HTR-8/SVneo (cell line): ENCODE measurements at places on chromosomes 2 and 18.

DNA sequence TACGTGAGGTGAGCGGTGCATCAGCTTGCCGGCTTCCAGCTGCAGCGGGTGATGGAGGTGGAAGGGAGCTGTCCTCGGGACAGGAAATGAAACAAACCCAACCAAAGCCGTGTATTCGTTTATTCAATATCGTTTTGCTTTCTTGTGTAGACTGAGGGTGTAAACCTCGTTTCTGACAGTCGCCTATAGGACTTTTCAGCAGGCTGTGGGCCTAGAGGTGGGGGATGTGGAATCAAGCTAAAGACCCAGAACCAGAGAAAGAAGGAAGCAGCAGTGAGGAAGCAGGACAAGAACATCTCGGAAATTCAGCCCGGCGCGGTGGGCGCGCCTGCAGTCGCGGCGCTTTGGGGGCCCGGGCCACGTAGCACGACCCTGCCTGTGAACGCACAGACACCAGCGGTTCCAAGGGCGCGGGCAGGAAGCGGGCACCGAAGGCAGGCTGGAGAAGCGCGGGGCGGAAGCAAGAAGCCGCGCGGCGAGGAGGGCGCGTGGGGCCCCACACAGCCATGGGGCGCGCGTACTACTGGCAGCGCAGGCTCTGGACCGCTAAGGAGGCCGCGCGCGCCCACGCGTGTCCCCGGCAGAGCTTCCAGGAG lies 755 bp upstream of the ATP9B start:
- DNase-seq = no peak

DNA sequence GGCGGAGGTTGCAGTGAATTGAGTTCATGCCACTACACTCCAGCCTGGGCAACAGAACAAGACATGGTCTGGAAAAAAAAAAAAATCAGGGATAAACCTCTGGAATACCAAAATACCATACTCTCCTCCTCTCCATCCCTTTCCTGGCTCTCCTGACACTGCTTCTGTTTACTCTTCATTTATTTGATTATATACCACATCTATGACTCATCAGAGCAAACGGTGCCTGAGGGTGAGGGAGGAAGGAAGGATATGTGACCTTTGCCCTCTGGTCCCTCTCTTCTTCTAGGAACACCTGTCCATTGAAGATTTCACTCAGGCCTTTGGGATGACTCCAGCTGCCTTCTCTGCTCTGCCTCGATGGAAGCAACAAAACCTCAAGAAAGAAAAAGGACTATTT lies 30.0 kb downstream of the VIL1 start:
- peak; percentile 36 for DNase-seq

- DNase-seq = no peak
Observed at GRCh38 chr18:58391231-58391825, 237.6 kb downstream of the ALPK2 start.

DNA sequence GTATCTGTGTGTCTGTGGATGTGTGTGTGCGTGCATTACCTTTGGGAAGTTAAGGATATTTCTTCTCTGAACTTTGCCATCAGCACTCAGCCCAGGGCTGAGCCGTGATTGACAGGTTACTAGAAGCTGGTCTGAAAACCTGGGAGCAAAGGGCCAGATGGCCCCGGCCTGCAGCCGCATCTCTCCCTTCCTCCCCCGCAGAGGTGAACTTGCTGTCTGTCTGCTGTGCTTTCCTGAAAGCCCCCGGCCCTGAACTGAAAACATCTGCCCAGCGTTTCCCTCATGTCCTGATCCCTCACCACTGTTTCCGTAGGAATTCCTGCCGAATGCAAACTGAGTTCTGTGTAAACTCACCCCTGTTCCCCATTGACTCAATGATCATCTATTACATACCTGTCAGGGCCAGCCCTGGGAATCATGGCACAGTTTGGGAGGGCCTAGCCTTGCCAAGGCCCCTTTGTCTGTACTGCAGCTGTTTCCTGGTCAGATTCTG lies 45.8 kb downstream of the MYCN start:
- no peak for DNase-seq

DNA sequence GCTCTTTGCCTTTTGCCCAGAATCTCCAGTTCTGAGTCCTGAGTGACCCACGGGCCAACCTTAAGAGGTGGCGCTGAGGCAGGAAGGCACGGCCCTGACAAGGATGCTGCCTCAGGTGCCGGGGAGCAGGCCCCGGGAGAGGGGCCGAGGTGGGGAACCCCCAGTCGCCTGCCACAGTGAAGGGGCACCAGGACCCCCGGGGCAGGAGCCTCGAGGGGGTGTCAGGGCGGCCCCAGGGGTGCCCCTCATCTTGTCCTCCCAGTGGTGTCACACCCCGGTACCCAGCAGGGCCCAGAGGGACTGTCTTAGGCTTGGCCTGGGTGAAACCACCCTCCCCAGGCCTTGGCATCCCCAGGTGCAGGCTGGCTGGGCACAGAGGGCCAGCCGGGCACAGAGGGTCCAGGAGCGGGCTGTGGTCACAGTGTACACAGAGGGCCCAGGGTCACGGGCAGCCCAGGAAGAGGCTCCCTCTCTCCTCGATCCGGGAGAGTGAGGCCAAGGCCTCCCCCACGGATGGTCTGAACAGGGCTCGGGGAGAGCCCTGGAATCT lies 1.0 kb downstream of the PDCD1 start:
- DNase-seq = no peak

DNA sequence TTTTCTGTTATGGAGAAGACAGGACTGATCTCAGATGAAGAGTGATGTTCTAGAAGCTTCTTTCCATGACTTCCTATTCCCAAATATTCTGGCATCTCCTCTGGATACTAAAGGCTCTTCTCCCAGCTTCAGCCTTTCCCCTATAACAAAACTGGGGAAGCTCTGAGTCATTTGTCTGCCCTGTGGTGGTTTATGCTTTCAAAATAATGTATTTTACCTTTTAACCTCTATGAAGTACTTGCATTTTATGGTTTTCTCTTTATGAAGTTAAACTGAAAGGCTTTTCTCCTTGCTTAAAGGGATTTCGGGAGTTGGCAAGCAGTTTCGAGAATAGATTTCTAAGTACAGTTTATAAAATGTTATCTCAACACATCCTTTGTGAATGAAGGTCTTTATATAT lies 104.4 kb downstream of the TANC1 start:
- DNase-seq = no peak

- DNase-seq = no peak
Observed at GRCh38 chr2:132782176-132782783, 112.3 kb upstream of the LYPD1 start.

- DNase-seq = no peak
Observed at GRCh38 chr18:48124857-48125626, 194.6 kb upstream of the SMAD2 start.

DNA sequence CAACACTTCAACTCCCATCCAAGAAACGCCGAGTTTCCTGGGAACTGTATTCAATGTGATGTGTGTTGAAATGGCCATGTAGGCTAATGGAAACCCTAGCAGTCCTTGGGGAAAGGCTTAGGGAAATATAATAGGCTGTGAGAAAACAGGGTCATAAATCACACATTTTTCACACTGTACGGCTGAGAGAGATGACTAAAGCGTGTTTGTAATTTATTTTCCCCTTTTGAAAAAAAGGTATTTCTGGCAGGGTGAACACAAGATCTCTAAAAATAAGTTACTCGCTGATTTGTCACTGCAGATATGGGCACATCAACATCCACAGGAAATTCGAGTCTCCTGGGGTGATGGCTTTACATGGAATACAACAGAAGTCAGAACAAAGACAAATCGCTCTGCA lies 109.6 kb upstream of the ST6GAL2 start:
- no peak for DNase-seq

DNA sequence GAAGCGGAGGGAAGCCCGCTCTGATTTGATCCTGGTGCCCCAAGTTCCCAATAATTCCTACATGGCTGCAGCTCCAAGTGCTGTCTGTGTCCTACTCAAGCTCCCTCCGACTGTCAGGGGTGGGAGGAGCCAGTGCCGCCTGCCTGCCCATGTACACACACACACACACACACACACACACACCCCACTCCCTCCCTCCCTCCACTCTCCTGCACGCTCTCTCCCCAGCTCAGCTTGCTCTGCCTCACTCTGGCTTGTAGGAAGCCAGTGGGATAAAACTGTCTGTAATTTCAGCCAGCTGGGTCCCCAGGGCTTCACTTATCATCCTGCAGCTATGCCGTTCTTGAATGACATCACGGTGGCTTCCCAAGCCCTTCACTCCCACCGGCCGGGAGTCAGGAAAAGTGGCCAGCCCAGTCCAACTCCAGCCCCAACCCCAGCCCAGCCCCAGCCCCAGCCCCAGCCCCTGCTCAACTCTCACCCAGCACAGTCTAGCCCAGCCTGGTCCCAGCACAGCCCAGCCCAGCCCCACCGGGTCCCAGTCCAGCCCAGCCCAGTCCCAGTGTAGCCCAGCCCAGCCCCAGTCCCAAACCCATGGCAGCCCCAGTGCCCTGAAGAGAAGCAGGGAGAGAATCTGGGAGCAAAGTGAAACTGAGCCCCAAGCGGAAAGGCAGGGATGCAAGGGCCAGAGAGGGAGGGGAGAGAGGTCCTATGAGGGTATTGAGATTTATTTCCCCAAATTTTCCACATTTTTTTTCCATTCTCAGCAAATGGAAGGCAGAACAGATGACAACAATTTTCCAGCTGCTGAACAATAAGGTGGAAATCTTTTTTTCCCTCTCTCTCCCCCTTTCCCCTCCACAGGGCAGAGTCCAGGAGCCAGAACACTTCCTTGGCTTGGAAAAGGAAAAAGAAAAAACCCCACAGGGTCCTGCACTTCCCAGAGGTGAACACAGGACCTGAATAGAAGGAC lies 144.0 kb downstream of the TNS1 start:
- peak; percentile 45 for DNase-seq
